A549 treated with DMSO at 1 μM for 4 hours (cell line): ENCODE measurements at places on chromosomes 2 and 18. TPM values are rescaled to one million over a fixed set of nuclear protein-coding genes. Genes with fewer than 3 reads are reported as not detected.

PTGR3 gene
- 13.0 to 16.7 TPM (median 16.0 TPM) in 5 replicates for total RNA-seq

GCA gene
- 5.3 to 7.6 TPM (median 5.6 TPM) in 5 replicates for total RNA-seq

UGT1A5 gene
- 0.04 TPM in 1 of 5 replicates, not detected in the others for total RNA-seq

KHK gene
- 7.3 to 10.5 TPM (median 8.9 TPM) in 5 replicates for total RNA-seq

ZC3H8 gene
- 15.1 to 18.5 TPM (median 15.9 TPM) in 5 replicates for total RNA-seq
